ENCODE measurements at places on chromosomes 4 and X.

GRCh38 chrX:50448565-50448964, 22.1 kb downstream of the DGKK start:
- DNase-seq = no peak

DNA sequence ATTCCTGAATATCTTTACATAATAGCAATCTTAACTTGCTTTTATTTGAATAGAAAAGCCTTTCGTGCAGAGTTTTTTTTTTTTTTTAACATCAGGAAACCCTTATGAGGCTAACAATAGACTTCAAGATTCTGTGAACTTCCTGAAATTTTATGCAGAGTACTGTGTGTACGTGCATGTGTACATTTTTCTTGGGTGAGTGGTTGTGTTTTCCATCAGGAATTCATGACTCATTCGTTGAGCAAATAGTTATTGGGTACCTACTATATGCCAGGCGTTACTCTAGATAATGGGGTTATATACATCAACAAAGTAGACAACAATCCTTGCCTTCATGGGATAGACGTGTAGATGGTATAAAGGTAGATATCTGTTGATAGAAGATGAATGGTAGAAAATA, 59.1 kb downstream of the MRPL1 start:
- no peak for DNase-seq

DNA sequence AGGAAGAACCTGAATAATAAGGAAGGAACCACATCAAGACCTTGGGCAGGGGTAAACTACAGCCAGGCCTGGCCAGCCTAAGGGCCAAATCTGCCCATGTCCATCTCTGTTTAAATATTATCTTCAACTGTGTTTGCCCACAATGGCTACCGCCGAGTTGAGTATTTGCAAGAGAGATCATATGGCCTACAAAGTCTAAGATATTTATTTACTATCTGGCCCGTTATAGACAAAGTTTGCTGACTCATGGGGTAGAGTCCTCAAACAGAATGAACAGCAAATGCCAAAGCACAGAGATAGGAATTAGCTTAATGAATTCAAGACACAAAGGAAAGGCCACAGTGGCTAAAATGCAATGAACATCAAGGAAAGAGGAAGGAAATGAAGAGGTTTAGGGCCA, 44.8 kb downstream of the RPS6KA3 start:
- no peak for DNase-seq

DNA sequence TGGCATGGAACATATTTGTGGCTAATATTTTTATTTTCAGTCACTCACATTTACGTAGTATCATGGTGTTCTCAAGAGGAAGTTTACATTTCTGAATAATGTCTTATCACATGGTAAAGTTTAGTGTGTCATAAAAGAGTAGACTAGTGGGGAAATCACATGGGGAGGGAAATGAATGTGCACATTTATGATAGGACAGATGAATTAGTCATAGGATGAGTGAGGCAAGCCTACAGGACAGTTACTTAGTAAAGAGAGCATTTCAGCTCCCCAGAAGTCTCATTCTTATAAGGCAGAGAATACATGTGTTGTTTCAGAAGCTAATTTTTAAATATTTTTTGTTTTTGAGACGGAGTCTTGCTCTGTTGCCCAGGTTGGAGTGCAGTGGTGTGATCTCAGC, 6.2 kb downstream of the GK start:
- DNase-seq = no peak

DNA sequence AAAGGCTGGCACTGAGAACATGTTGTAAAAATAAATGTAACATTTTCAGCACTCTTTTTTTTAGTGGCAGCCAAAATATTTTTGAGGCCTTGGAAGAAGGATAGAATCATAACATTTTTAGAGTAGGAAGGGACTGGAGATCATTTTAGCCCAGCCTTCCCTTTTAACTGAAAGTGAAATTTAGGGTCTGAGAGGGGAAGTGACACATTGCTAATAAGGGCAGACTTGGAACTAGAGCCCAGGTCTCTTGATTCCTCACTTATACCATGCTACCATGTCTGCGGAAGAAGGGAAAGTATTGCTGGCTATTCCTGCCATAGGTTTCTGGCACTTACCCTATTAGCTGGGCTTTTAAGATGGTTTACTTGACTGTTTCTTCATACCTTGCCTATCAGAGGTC, 4.8 kb downstream of the WDR44 start:
- DNase-seq = no peak

- DNase-seq = no peak
These were observed 120.7 kb upstream of the MED14 start for GRCh38 chrX:40855932-40856515.

DNA sequence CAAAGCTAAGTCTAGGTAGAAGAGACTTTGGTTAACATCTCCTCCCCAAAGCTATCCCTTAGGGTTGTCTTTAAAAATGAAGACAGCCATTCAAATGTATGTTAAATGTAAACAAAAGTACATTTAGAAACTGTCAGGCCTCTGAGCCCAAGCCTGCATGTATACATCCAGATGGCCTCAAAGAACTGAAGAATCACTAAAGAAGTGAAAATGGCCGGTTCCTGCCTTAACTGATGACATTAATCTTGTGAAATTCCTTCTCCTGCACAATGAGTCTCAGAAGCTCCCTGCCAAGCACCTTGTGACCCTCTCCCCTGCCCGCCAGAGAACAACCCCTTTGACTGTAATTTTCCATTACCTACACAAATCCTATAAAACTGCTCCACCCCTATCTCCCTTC, 377.9 kb downstream of the FAM133A start:
- DNase-seq = no peak

DNA sequence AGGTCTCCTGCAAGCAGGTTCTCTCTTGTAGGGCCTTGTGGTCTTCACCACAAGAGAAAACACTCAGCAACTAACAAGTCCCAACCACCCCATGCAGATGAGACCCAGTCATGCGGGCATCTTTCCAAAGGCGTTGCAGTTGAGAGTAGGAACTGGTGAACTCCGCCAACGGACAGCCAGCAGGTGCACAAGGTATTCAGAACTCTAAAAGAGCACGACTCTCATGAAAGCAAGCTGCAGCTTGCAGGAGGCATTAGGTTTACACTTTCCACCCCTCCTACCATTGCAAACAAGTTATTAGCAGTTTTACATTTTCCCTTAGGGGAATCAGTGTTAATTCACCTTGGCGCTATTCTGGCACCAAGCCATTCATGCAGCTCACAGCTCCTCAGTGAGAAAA, 173.4 kb upstream of the KIT start:
- DNase-seq = no peak

DNA sequence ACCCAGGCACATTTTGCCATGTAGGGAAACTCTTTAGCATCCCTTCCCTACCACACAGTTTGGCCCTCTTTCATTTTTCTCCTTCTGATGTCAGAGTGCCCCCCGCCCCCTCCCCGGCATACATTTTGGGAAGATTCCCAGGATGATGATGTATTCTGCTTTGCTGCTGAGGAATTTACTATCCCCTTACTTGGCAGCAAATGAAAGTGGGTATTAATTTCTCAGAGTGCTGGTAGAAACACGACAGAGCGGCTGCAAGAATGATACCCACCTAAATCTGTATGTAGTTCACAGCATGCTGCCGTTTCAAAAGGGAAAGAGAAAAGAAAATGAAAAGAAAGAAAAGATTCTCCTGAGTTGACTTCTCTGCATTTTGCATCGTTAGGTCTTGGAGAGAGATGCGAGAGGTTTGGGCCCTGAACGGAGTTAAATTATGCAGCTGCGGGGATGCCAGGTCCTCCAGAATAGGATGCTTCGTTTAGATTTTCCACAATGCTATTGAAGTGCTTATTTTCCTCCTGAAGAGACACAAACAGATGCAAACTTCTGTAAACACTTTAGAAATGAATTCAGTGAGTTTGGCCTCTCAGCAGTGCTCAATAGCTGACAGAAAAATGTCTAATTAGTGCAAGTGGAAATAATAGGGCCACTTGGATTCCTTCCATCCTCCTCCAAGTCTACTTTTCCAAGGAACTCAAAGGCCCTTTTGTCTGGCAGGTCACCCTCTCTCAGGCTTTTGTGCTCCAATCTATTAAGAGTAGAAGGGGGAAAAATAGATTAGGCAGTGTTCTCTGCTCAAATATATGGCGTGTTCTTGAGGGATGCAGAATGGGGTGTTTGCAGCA, 106.2 kb downstream of the ALPK1 start:
- DNase-seq = no peak

GRCh38 chr4:4689694-4690440, 148.0 kb upstream of the STX18 start:
- DNase-seq = no peak

GRCh38 chr4:19497705-19498104, 754.0 kb upstream of the SLIT2 start:
- no peak for DNase-seq

- no peak for DNase-seq
These were observed 19.2 kb downstream of the LAMTOR3 start for GRCh38 chr4:99875071-99875470.

DNA sequence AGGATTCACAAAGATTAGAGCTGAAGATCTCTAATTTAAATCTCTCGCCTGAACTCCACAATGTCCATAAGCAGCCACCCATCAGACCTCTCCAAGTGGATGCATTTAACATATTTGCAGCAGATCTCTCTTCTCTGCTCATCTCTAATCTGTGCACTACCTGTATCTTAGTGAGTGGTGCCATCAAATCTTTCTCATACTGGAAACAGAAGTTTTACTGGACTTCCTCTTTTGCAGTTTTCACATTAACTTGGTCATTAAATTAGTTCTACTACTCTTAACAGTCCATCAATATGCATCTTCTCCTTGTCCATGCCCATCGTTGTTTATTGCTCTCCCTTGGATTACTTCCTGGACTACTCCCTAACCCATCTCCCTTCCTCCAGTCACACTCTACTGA, 488.5 kb downstream of the IL15 start:
- no peak for DNase-seq

GRCh38 chr4:164383358-164384220, 370.3 kb upstream of the SMIM31 start:
- peak; percentile 51 for DNase-seq

DNA sequence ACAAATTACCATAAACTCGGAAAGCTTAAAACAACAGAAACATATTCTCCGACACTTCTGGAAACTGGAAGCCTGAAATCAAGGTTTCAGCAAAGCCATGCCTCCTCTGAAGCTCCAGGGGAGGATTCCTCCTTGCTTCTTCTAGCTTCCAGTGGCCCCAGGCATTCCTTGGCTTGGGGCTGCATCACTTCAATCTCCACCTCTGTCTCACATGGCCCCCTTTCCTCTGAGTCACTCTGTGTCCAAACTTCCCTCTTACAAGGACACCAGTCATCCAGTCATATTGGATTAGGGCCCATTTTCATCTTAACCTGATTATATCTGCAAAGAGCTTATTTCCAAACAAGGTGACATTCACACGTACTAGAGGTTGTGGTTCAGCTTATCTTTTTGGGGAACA, 17.3 kb downstream of the PARM1 start:
- DNase-seq = no peak

DNA sequence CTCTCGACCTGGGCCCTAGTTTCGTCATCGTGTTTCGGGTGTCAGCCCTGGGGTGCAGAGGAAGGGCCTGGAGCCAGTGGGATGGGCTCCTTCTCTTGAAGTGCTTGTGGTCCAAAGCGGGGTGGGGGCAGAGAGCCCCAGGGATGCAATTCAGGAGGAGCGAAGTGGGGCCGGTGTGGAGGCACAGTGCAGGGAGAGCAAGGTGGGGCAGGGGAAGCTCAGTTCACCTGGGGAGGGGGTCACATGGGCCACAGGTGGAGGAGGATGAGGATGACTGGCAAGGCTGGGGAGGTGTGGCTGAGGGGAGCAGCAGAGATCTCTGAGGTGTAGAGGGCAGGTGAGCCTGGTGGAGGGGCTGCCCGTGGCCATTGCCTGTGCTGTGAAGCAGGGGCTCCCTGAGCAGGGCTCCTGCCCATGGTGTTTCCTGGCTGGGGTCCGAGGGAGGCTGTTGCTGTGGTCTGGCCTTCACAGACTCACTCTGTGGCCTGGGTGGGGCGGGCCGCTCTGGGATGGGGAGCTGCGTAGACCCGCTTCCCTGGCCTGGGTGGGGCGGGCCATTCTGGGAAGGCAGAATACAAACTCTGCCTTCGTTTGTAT, 6.9 kb downstream of the SORCS2 start:
- no peak for DNase-seq

DNA sequence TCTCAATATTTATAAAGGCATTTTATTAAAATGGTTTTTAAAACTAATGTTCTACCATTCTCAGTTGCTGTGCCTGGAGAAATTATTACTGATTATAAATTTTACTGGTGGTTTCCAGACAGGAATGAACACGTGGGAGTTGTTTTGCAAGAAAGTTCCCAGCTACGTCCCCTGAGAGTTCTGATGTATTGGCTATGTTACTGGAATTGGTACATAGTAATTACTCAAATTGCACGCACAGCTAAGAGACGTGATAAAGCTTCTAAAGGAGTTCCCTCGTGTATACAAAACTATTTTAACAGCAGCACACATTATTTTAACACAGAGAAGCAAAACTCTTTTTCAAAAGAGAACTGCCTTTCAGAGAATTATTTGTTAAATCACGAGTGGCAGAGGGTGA, 292.2 kb downstream of the NLGN4X start:
- no peak for DNase-seq

DNA sequence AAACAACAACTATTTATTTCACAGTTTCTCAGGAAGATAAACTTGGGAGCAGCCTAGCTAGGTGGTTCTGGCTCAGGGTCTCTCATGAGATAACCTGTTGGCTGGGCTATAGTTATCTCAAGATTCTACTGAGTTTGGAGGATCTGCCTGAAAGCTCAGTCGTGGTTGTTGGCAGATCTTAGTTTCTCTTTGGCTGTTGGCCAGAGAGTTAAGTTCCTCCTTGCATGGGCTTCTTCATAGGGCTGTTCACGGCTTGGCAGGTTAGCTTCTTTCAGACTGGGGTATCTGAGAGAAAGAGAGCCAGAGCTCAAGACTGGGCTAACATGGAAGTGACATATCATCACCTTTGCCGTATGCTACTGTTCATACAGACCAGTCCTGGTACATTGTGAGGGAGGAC, 28.7 kb downstream of the SEC24B start:
- DNase-seq = no peak

GRCh38 chr4:164959896-164960295, 17.6 kb downstream of the TRIM61 start:
- DNase-seq = no peak

DNA sequence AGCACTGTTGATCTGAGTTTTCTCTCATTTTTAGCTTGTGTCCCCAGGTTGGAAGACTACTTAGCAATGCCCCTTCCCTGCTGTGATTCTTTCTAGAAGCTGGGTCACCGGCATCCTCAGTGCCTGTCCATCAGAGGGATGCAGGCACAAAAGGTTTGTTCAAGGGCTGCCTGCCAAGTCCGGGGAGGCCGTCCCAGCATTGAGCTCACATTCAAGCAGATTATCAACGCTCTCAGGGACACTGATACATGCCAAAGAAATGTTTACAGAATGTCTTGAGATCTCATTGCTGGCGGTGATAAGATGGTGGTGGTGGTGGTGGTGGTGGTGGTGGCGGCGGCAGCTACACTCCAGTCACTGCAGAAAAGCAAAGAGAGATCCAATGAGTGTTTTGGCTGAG, 79.6 kb upstream of the VCX3A start:
- no peak for DNase-seq

- DNase-seq = no peak
These were observed 259.6 kb upstream of the GNPDA2 start for GRCh38 chr4:44985938-44986337.

DNA sequence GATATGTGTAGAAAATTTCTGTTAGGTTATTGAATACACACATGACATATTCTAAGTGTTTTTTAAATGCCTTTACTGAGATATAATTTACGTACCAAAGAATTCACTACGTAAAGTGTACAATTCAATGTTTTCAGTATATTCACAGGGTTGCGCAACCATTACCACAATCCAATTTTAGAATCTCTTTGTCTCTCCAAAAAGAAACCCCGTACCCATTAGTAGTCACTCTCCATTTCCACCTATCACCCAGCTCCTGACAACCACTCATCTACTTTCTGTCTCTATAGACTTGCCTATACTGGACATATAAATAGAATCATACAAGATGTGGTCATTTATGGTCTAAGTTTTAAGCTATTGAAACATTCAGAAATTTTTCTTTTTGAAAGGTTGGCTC, 53.0 kb upstream of the FBXW7 start:
- DNase-seq = no peak
